ENCODE measurements at places on chromosomes 4 and X.
A peak's percentile ranks its signal among the peaks of the same experiment; 100 is the strongest.

- no peak for DNase-seq
These were observed 677 bp upstream of the CYP4V2 start for GRCh38 chr4:186190581-186191199.

GRCh38 chr4:84917869-84918600, 48.5 kb downstream of the WDFY3 start:
- no peak for DNase-seq

DNA sequence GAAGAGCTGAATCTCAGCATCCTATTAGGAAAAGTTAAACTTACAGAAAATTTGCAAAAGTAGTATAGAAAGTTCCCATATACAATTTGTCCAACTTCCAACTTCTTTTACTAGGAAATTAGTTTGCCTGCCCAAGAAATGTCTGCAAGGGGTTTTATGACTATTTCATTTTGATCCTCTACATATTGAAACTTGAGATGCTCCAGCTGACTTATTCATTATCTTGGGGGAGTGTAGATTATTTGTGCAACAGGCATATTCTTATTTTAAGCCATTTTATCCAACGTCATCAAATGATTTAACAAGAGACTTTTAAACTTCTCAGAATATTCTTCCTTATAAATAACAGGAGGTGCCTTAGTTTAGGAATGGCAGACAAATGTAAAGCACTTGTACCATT, 317.1 kb upstream of the FTHL17 start:
- DNase-seq, result no peak

DNA sequence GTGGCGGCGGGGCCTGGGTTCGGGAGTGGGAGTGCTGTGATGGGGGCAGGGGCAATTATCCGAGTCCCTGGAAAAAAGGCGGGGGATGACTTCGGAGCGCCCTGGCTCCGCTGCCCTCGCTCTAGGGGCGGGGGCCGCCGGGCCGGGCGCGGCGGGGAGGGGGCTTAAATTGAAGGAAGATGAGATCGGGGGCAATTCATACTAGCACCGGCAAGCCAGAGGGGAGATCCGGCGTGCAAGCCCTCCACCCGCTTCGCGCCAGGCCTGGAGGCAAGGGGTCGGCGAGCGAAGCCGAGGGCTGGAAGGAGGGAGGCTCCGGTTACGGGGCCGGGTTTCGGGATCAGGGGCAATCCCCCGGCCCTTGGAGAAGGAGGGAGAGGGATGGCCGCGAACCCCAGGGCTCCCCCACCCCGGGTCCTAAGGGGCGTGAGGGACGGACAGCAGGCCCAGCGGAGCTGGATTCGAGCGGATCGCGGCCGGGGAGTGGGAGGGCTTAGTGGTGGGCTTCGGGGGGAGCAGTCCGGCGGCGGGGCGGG, 1.2 kb downstream of the BCORL1 start:
- DNase-seq, result no peak

DNA sequence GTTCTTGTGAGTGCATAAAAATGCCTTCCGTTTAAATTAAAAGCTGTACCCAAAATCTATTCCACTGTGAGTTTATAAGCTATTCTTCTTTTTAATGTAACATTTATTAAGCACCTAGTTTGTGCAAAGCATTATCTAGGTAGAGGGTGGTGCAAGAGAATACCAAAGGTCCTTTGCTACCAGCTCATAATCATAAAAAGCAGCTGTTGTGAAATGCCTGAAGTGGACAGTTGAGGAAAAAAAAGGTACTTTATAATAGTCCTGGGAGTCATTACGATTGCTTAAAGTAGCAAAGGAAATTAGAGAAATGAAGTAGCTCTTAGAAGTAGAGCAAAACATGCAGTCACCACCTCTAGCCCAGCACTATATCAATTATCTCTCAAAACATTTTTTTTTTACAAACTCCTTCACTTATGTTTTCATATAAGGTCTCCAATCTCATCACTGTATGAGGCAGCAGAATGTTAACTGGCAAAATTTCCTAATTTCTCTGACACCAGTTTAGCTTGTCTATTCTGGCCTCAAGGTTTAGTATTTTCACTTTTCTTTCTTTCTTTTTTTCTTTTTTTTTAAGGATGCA, 2.1 kb downstream of the MBNL3 start:
- DNase-seq, result no peak

DNA sequence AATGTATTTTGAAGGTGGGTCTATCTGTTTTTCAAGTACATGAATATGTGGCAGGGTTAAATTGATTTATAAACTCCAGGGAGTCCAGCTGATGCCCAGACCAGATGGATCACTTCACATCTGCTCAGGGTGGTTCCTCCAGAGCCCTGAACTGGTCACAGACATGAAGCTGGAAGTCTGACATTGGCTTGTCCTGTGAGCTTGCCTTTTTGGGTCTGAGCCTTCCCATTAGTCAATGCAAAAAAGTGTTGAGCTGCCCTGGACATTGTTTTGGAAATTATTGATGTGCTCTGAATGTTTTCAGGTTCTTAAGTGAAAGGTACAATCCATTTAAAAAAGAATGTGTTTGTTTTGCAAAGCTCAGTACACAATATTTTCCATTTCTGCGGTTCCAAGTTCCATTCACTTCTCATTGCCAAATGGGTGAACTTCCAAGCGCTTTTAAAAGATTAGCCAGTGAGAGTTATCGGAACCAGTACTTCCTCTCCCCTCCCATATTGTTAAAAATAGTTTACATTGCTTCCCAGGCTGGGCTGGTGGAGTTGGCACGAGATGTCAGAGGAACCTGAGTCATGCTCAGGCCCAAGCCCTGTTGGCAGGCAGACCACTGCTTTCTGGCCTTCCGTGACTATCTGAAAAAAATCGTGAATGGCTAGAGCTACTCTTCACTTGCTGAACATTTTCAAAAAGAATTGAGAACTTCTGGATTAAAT, 52.1 kb downstream of the PDGFRA start:
- DNase-seq, result peak; percentile 58

Measured in tongue (tissue), 3 donors.